Adrenal gland (tissue), 19 donors: ENCODE measurements at places on chromosomes 16 and 17.
A peak's percentile ranks its signal among the peaks of the same experiment; 100 is the strongest.

GRCh38 chr17:58352596-58353388, 791 bp upstream of the SUPT4H1 start:
- DNase-seq: peak; percentile 60

- DNase-seq: no peak
Measured at GRCh38 chr16:61858988-61859387, 177.2 kb downstream of the CDH8 start.

DNA sequence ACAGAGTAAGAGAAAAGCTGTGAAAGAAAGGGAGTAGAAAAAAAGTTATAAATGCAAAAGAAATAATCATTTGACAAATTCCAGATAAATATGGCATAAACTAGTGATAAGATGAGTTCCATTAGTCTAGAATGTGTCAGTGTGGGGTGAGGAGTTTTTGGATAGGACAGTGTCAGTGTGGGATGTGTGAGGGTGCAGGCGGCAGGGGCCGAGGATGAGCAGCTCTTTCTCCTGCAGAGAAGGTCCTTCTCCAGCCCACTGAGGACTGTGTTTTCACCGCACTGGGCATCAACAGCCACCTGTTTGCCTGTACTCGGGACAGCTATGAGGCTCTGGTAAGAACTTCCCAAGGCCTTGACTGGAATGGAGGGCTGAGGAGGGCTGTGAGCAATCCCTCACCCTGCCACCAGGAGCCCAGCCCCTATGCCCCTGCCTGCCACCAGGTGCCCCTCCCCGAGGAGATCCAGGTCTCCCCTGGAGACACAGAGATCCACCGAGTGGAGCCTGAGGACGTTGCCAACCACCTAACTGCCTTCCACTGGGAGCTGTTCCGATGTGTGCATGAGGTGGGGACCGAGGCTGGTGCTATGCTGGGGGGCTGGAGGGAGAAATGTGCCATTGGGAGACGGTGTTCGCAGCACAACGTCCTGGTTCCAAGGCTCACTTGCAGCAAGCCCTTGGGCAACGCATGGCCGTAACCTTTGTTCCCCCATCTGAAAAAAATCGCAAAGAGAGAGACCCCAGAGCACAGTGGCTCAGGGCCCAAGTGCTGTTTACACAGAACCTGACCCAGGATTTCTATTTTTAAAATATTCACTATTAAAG, 13.1 kb downstream of the RAPGEFL1 start:
- DNase-seq: no peak

DNA sequence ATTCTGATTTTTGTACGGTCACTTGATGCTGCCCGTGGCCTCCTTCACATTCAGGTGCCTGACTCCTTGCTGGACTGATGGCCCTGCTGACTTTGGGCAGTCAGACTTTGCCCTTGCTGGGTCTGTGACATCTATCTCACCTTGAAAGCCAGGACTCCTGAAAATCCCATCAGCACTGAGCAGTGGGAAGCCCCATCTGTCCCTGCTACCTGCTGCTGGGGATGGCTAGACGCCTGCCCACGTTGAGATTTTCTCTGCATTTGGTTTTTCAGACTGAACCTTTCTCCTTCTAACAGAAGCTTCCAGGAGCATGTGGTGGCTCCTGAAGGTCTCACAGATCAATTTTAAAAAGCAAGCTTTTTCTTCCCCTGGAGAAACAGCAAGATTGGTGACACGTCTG, 10.2 kb upstream of the ZNF18 start:
- DNase-seq: no peak

- DNase-seq: no peak
Measured at GRCh38 chr17:11406716-11407115, 165.7 kb downstream of the SHISA6 start.

GRCh38 chr17:20226814-20227482, 217.8 kb downstream of the SPECC1 start:
- peak; percentile 92 for DNase-seq

DNA sequence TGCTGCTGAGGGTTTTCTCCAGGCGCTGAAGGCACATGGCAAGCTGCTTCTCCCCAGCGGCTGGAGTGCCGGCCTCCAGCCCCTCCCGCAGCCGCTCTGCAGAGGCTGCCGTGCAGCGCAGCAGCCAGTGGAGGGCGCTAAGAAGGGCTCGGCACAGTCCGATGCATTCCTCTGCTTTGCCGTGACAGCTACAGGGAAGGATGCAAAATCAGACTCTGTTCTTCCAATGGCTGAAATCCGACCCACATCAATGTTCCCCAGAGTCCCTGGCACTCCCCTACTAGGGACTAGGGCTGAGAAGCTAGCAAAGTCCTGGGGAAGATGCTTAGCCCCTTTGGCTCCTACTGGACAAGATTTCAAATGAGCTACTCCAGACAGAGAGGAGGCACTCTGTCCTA, 19.0 kb downstream of the MED24 start:
- DNase-seq: no peak

DNA sequence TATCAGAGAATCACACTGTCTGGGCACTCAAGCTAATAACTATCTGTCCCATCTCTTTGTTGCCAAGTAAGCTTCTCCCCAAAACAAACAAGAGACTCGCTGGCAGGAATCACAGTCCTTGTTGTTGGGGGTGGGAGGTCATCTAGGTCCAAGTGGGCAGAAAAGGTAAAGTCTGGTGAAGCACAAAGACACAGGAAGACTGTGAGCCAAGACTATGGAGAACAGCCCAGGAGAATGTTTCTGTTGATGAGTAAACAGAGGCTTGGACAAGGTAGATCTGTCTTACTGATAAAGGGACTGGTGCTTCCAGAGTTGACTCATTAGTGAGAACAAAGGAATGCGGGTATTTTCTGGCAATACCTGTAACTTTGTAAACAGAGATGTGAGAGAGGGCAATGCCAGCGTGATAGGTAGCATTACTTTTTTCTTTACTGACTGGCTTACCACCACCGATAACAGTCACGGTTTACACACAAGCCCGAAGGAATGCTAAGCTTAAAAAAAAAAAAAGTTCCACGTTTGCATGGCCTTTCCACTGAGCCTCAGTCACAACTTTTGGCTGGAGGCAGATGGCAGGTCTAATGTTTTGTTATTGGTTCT, 11.5 kb upstream of the MMD start:
- no peak for DNase-seq

DNA sequence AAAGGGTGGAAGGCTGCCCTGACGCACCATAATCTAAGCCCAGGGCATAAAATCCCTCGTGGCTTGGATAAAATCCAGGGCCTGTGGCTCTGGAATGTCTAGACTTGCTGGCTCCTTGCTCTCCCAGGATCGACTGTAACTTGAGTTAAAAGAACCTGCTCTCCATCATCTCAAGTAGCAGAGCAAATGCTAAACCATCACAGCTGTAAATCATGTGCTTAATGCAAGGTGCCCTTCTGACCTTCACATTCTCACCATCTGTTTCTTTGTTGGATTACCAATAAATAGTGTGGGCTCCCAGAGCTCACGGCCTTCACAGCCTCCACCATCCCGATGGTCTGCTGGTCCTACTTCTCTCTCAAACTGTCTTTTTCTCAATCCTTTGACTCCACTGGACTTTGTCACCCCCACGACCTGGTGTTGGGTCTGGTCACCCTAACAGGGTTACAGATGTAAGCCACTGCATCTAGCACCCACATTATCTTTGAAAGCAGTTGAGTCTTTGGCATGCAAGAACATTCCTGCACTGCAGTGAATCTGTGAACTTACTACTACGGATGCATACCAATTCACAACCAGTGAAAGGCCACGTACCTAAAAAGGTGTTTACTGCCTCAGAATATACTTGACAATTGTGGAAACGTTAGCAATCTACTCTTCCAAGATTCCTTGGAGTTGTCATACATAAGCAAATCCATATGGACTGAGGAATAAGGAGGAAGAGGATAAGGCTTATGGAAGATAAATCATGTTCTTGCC, 15.3 kb downstream of the RSL1D1 start:
- no peak for DNase-seq

- no peak for DNase-seq
Measured at GRCh38 chr17:75110234-75110937, 617 bp downstream of the ARMC7 start.

DNA sequence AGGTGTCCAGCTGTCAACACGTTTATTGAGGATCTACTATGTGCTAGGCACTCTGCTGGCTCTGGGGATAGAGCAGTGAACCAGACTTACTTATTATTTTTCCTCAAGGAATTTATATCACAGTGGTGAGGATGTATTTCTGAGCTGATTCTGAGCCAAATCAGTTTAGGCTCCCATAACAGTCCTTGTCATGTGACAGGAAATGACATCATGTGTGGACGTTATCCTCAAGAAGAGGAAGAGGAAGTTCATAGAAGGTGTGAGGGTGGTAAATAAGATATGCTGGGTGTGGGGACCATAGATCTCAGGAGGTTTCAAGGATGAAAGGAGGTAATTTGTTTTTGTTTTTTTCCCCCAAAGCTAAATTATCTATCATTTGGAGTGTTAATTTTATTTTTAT, 873.5 kb upstream of the EEF2KMT start:
- DNase-seq: no peak

GRCh38 chr16:88498576-88499208, 45.6 kb downstream of the ZFPM1 start:
- DNase-seq: no peak

DNA sequence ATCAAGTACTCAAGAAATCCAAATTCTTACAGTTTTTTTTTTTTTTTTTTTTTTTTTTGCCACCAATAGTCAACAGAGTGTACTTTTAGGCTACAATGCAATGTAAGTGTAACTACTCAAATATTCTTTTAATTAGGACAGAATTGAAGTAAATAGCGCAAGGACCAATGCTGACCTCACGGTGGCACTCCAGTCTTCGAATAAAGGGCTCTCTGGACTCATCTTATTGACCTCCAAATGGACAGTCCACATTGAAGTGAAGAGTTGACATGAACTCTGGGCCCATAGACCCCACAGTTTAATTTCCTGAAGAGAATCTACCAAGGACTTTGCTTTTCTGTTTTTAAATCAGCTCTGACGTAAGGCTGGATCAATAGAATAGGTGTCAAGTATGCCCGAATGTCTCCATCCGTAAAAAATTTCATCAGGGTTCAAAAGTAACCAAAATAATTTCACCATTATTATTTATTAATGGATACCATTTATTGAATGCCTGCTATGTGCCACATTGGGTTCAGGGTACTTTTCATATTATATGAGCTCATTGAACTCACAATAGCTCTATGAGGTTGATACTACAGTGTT, 7.3 kb upstream of the DDX52 start:
- peak; percentile 24 for DNase-seq

DNA sequence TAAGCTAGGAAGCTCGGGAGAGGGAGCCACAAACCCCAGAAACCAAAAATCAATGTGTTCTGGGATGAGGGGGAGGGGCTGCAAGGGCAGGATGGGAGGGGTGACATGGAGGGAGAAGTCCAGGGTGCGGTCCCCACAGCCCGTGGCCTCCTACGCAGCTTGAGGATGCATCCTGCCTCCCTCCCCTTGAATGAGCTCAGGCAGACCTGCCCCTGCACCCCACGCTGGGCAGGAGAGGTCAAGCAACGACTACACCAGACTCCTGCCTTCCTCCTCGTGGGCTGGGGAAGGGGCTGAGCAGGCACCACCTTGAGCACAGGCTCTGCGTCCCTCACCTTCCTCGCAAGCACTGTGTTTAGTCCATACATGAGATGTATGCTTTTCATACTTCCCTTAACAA, 3.9 kb downstream of the ANKRD13B start:
- DNase-seq: no peak

GRCh38 chr16:62041401-62041800, 5.2 kb upstream of the CDH8 start:
- no peak for DNase-seq

GRCh38 chr17:50813583-50813982, 21.8 kb upstream of the WFIKKN2 start:
- DNase-seq: no peak

- DNase-seq: peak; percentile 71
Measured at GRCh38 chr16:19520861-19521331, 1.0 kb downstream of the GDE1 start.

DNA sequence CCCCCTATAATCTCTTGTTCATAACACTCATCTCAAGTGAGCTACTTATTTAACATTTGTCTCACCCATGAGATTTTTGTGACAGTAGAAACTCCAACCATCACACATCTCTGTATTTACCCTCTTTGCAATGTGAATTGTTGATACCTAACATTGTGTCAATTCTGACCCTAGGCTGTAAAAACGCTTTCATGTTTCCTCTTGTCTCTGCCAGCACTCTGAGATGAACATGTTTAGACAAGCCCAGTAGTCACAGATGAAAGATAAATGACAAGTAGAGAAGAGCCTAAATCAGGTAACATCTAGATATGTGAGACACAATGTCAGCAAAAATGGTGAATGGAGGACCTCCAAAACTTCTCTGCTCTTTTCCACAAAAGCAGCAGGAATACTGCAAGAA, 1254.5 kb upstream of the GOT2 start:
- DNase-seq: no peak

- no peak for DNase-seq
Measured at GRCh38 chr16:64489449-64489848, 632.4 kb downstream of the CDH11 start.

DNA sequence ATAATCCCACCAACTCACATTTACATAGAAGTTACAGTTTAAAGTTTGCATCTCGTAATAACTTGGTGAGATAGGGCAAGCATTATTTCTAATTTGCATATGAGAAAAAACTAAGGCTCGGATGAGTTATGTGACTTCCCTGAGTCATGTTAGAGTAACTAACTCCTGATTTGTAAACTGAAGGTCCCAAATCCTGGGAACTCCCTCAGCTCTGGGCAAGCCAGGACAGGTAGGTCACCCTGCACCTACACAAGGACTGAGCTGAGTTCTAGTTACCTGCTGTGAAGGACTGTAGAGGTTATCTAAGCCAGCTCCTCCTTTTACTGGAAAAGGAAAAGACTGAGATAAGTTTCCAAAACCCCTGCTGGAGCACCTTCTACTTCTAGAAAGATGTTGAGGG, 92.1 kb upstream of the HLF start:
- no peak for DNase-seq

DNA sequence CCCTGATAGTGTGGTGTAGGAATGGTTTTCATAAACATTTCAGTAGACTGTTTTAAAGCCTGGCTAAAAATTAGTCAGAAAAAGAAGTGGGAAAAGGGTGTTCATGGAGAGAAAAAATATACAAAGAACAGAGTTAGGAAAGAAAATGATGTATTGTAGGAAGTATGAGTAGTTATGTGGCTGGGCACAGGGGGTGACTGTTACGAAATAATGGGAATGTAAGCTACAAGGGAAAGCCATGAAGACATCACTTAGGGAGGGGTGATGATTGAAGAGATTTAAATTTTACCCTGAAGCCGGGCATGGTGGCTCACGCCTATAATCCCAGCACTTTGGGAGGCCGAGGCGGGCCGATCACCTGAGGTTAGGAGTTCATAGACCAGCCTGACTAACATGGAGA, 55.3 kb downstream of the NUP88 start:
- no peak for DNase-seq

DNA sequence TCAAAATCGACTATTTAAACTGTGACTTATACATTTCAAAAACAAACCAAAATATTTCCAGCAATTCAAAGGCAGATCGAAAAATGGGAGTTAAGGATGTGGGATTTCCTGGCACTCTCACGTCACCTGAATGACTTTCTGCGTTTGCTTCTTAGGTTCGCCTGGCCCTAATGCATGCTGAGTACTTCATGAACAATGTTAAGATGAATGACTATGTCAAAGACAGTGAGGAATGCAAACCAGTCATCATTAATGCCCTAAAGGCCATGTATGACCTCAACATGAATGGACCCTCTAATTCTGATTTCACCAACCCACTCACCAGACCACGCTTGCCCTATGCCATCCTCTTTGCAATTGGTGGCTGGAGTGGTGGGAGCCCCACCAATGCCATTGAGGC, 7.3 kb downstream of the KLHL10 start:
- DNase-seq: no peak

- peak; percentile 71 for DNase-seq
Measured at GRCh38 chr17:80441133-80441578, 26.2 kb downstream of the ENDOV start.

GRCh38 chr17:31412511-31412910, 21.0 kb downstream of the RAB11FIP4 start:
- no peak for DNase-seq
